ENCODE measurements at places on chromosomes 5 and 9.

GRCh38 chr5:124419531-124419930, 326.9 kb downstream of the ZNF608 start:
- no peak for DNase-seq

GRCh38 chr5:19855453-19855852, 132.5 kb downstream of the CDH18 start:
- no peak for DNase-seq

GRCh38 chr5:102307232-102307631, 11.1 kb upstream of the SLCO4C1 start:
- DNase-seq, result no peak

DNA sequence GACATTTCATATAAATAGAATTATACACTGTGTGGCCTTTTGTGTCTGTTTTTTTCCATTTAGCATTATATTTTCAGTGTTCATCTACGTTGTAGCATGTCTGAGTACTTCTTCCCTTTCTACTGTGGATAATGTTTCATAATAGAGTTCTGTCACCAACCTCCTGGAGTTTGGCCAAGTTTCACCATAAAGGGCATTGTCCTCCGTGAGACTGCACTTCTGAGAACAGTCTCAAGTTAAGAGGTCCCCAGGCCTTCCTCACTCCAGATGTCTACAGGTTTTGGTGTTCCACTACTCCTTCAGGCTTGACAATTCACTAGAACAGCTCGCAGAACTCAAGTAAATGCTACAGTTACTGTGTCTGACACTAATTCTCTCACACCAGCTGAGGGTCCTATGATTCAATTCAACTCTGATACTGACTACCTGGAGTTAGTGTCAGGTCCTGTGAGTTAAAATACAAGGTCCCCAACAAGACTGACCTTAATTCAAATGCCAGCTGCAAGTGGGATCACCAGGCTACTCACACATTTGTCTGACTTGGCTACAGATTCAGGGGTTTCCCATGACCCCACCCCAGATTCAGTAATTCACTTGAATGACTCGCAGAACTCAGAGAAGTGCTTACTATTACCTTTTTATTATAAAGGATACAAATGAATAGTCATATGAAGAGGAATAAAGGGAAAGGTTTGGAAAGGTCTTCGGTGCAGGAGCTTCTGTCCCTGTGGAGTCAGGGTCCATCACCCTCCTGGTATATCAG, 31.1 kb downstream of the SLC35A4 start:
- peak; percentile 84 for DNase-seq

DNA sequence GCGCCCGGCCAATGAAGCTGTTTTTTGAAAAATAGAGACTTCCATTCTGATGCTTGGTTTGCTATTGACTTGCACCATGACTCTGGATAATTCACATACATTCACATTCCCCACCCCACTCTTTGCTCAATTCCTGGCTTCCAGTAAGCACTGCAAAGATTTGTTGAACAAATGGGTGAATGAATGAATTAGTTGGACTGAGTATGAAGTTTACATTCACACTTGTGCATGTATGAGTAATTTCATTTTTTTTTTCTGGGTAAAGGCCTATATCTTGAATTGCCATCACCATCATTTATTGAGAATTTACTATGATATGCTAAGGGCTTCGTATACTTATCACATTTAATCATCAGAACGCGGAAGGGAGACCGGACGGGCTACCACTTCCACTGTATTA, 13.8 kb upstream of the CCDC69 start:
- no peak for DNase-seq

DNA sequence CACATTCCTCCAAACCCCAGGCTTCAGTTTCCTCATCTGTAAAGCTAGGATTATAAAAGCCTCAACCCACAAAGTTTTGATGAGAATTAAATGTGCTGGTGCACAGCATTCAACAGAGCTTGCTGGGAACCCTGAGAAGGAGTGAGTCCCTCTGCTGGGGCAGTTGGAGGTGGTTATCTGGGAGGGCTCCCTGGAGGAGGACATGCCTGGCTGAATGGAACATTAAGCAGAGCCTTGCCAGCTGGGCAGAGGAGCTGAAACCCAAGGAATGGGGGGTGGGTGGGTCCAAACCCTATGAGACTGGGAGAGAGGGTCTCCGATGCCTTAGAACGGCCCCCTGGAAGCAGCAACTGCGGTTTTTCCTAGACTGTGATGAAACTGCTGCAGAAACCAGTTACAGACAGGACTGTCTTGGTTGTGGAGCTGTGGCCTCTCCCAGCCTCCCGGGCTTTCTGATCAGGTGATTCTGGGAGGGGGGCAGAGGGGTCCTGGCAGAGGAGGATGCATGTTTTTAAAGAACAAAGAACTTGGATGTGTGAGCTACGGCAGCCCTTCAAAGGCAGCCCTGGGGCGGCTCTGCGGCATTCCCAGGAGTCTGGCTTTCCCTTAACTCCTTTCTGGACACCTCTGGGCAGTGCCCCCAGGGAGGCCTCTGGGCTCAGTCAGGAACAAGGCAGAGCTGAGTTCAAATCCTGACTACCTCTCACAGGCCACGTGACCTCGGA, 20.8 kb downstream of the FIBCD1 start:
- no peak for DNase-seq

- no peak for DNase-seq
Observed at GRCh38 chr5:31098811-31099210, 94.7 kb upstream of the CDH6 start.

GRCh38 chr9:79812099-79812498, 240.3 kb downstream of the TLE4 start:
- DNase-seq, result peak; percentile 5

- peak; percentile 25 for DNase-seq
Observed at GRCh38 chr9:99822109-99822805, 572 bp downstream of the NR4A3 start.

- no peak for DNase-seq
Observed at GRCh38 chr9:97366889-97367288, 45.0 kb upstream of the TDRD7 start.

DNA sequence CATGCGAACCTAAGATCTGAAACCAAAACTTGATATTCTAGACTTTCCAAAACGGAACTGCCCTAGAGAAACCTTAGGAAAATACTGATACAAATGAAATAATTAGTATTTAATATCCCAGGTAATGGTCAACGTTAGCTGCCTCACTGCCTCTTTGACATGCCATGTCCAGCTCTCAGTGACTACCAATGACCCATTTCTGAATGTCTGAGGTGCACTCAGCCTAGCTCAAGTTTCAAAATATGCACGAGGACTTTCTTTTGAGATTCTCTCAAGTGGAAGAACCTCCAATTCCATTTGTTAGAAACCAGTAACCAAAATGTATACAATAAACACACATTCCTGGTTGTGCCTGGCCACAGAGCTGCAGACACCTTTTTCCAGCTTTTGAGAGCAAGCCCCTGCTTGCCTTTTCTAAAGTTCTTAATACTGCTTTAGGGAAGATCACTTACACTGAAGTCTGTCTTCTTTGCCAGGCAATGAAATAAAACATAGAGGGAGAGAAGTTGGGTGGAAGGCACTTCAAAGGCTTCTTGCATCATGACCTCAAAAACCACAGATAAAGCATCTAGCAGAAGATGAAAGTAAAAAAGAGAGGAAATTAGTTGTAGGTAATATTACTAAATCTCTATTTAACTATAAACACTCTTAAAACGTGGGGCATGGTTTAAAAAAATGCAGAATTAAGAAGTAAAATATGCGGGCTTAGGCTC, 87.9 kb downstream of the MRPS27 start:
- no peak for DNase-seq

- DNase-seq, result no peak
Observed at GRCh38 chr9:19498015-19498414, 89.2 kb downstream of the ACER2 start.

- no peak for DNase-seq
Observed at GRCh38 chr9:22829236-22829635, 382.6 kb downstream of the DMRTA1 start.

DNA sequence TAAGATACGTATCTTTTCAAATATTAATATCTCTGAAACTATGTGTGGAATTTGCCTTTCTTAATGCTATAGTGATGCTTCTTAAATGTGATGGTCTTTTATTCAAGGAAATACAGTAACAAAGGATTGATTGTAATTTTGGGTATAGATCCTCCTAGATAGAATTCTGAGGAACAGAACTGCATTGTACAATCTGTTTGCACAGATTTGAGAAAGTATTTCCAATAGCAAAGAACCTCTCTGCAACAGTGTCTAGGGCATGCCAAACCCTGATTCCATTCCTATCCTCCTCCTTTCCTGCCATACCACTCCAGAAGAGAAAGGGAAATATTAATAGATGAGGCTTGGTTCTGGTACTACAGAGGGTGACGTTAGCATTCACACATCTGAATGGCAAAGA, 10.4 kb downstream of the SMIM15 start:
- no peak for DNase-seq

- no peak for DNase-seq
Observed at GRCh38 chr5:172162323-172162986, 25.6 kb downstream of the STK10 start.

- DNase-seq, result no peak
Observed at GRCh38 chr5:56102889-56103288, 108.1 kb upstream of the IL6ST start.

DNA sequence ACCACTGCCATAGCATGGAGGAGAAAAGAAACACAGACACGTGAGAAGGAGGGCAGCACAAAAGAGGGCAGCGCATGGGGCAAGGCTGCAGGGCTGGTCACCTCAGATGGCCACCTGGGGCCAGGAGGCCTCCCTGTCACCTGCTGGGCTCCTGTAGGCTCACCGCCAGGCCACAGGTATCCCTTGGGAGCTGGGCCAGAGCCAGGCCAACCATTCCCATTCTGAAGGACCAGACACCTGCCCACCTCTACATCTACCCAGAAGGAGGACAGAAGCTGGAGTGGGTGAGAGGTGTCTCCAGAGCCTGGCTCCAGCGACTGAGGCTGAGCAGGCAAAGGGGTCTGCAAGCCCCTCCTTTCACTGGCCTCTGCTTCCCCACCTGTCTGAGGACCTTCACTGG, 103.1 kb downstream of the PAX5 start:
- DNase-seq, result no peak

DNA sequence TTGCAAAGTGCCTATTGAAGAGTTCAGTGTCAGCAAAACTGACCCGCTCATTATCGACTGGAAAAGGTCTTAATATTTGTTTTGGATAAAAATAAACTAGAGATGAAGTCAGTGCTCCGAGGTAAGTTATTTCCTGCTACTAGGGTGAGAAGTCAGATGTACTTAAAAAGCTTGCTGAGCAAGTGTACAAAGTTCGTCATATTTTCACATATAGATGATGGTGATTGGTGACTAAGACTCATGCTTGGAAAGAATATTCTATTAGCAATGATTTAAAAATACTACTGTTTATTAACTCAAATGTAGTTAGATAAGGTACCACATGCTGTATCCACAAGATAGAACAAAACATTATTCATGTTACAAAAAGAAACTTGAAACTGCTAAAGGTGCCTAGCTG, 643.7 kb downstream of the GABRG2 start:
- DNase-seq, result no peak

GRCh38 chr9:27675354-27675753, 102.1 kb upstream of the C9orf72 start:
- no peak for DNase-seq

GRCh38 chr9:114480746-114481435, 24.4 kb downstream of the WHRN start:
- no peak for DNase-seq

GRCh38 chr5:371811-372555, 50.5 kb downstream of the AHRR start:
- no peak for DNase-seq

DNA sequence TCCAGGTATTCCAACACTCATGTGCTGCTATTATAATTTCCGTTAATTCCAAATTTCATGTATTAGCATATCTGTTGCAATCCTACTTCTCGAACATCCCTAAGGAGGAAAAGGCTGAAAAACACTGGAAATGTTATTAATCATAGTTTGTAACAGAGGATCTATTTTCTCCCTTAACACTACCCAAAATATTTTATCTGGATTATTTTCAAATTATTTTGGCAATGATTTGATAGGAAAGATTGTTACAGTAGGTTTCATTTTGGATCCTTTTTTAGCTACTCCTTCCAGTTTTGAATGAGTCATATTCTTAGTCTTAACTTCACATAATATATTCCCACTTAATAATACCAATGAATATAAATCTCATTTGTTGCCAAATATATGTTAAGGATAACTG, 13.9 kb upstream of the NAA35 start:
- no peak for DNase-seq

DNA sequence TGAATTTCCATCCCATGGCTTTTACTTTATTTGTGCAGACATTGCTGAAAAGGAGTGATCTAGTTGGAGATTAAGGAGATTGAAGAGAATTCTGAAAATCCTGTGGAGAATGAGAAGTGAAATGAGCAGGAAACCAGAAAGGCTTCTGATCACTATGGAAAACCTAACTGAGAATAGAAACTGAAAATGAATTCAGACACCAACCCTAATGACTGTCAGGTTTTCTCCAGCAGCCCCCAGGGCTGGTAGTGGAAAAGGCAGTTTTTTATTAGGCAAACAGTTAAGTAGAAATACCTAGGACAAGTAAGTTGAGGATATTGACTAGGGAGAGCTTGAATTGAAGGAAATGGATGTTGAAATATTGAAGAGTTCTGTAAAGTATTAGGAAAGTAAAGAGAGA, 14.7 kb upstream of the ARRDC3 start:
- no peak for DNase-seq

GRCh38 chr9:35563791-35564197, 41.3 kb upstream of the TESK1 start:
- no peak for DNase-seq

DNA sequence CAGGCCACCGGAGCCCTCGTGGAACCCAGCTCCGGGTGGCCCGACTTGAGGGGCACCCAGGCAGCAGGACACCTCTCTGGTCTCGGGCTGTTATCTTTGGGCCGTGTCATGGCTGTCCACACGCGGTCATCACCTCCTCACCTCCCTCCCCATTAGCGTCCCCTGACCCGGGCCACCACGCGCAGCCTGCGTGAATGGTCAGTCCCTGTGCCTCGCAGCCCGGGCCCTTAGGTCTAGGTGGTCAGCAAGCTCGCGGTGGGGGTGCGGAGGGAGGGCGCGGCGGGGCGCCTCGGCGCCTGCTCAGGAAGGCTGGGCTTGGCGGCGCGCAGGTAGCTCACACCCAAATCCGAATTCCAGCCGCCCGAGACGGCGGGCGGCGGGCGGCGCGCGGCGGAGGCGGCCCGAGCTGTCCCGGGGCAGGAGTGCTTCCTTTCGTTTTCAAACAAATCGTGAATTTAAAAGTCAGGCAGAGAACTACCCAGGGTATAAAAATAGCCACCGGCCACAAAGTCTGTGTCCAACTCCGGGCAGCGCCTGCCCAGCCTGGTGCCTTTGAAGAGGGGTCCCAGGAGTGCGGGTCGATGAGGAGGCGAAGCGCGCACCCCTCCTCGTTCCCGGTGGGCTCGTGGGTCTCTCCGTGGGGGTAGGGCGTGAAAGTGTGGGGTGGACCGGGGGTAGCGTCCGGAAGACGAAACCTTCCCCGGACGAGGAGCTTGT, 1.0 kb upstream of the RXRA start:
- peak; percentile 61 for DNase-seq

DNA sequence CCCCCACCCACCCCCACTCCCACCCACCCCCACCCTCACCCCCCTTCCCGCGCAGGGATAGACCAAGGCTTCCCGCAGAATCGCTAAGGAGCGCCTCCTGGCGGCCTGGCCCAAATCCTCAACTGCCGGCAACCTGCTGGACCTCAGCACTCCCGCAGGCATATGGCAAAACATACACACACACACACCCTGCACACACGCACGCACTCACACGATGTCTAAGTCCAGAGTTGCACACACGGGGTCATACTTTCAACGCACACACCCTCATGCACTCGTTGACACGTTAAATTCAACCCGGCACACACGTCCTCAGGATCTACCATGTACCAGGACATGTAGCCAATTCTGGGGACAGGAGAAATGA, 1.7 kb downstream of the CPLX2 start:
- DNase-seq, result no peak

- DNase-seq, result no peak
Observed at GRCh38 chr5:1272201-1272600, 22.7 kb downstream of the TERT start.

Data from MCF 10A (cell line).